ENCODE measurements at places on chromosomes 3 and 15. TPM values are rescaled to one million over a fixed set of nuclear protein-coding genes. Genes with fewer than 3 reads are reported as not detected.

DNA sequence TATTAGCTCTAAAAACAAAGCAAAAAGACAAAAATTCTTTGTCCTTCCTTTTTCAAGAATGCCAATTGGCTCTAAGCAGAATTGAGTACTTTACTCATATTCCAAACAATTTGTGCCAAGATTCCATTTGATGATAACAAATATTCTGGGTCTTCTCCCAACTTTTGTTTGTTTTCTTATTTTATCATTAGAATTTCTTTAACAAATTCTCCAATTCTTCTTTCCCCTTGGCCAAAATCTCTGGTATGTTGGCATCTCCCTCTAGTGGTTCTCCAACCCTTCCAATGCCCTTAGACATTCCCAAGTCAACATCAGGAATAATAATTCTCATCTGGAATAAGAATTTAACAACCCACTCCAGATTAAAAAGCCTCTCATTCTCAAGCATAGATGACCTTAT, 5.3 kb downstream of the CPOX start:
- no peak for DNase-seq

GRCh38 chr3:143203848-143204247, 84.3 kb downstream of the CHST2 start:
- peak; percentile 49 for DNase-seq

Gene STRIT1
- total RNA-seq, result not detected

DNA sequence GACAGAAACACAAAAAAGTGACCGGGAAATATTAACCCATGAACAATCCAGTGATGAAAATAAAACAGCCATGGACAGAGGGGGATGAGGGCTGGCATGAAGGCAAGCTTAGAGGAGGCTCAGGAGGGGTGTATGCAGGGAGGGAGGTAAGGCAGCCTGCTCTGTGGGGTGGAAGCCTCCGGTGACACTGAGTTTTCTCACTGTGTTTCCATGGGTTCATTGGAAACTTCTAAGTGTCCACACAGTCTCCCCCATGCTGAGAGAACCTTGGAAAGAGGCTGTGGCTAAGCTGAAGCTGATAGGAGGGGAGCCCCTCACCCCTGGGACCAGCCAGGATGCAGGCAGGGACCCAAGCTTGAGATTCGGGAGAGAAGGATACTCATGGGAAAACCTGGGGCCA, 6.8 kb upstream of the SKOR1 start:
- DNase-seq, result no peak
